ENCODE measurements at places on chromosomes 11 and 22. TPM values are rescaled to one million over a fixed set of nuclear protein-coding genes. Genes with fewer than 3 reads are reported as not detected.

The TMEM191B gene
- total RNA-seq: not detected

The C11orf65 gene
- 0.39 TPM for total RNA-seq

The BTG4 gene
- not detected for total RNA-seq

The PKP3 gene
- total RNA-seq: not detected

The KDM4D gene
- total RNA-seq: 0.39 TPM

The B4GALNT4 gene
- total RNA-seq: 1.2 TPM

The OR8B8 gene
- not detected for total RNA-seq

The SHANK3 gene
- 0.05 TPM for total RNA-seq

The LRP4 gene
- not detected for total RNA-seq

The GVQW3 gene
- total RNA-seq: 5.7 TPM

The ARFGAP3 gene
- total RNA-seq: 36.9 TPM

The LUZP2 gene
- total RNA-seq: not detected

The SMC1B gene
- total RNA-seq: 0.68 TPM

The IL18 gene
- total RNA-seq: 1.4 TPM

The SLN gene
- total RNA-seq: not detected

The ATL3 gene
- total RNA-seq: 40.5 TPM

The DDTL gene
- total RNA-seq: 5.8 TPM

The CABP7 gene
- 0.05 TPM for total RNA-seq

The GLB1L2 gene
- total RNA-seq: 2.0 TPM

The GP1BB gene
- not detected for total RNA-seq

The NTM gene
- total RNA-seq: not detected

The MRPL21 gene
- total RNA-seq: 67.7 TPM

The OR6T1 gene
- total RNA-seq: not detected

The WT1 gene
- not detected for total RNA-seq

The CEP164 gene
- 42.0 TPM for total RNA-seq

The NXPE4 gene
- not detected for total RNA-seq

The TESMIN gene
- 7.6 TPM for total RNA-seq

The CRYBA4 gene
- total RNA-seq: not detected

The LAMTOR1 gene
- total RNA-seq: 81.2 TPM

The PGAP2 gene
- 21.8 TPM for total RNA-seq

The H19 gene
- not detected for total RNA-seq

The SCGB1D1 gene
- total RNA-seq: not detected

The ABCC8 gene
- total RNA-seq: 0.50 TPM

The PITPNM1 gene
- 91.6 TPM for total RNA-seq

The MS4A3 gene
- not detected for total RNA-seq

The TMEM184B gene
- 42.3 TPM for total RNA-seq

The FTH1 gene
- 896 TPM for total RNA-seq

The ZNF214 gene
- not detected for total RNA-seq

The OR52I2 gene
- total RNA-seq: not detected

The HRAS gene
- total RNA-seq: 62.5 TPM

The HEPHL1 gene
- not detected for total RNA-seq

The ACTN3 gene
- 0.05 TPM for total RNA-seq

The EP300 gene
- 87.2 TPM for total RNA-seq

The LDLRAD3 gene
- 1.1 TPM for total RNA-seq

The OR8D4 gene
- not detected for total RNA-seq

The OR2AG2 gene
- 0.18 TPM for total RNA-seq

The ROBO3 gene
- total RNA-seq: 8.2 TPM

The CD6 gene
- 337 TPM for total RNA-seq

The WNT7B gene
- total RNA-seq: not detected

The UBTFL1 gene
- not detected for total RNA-seq

The FAM111B gene
- 95.6 TPM for total RNA-seq

The INSC gene
- total RNA-seq: 0.11 TPM

The DGCR6 gene
- total RNA-seq: 0.80 TPM

Measured in T-helper 2 cell treated with Interferon-gamma antibody and Interleukin-4, amounts not matched to agents 100 ng/mL and 5 ng/mL, for 36 hours (primary cell).